ENCODE measurements at places on chromosomes 5 and 9.

- no peak for DNase-seq
Measured at GRCh38 chr9:94085062-94085639, 887 bp downstream of the PTPDC1 start.

- DNase-seq = no peak
Measured at GRCh38 chr5:26492906-26493459, 545.4 kb downstream of the CDH9 start.

GRCh38 chr9:84300271-84300670 is 40.3 kb downstream of the SLC28A3 start:
- no peak for DNase-seq

- DNase-seq = no peak
Measured at GRCh38 chr5:113574417-113574816, 60.9 kb downstream of the YTHDC2 start.

DNA sequence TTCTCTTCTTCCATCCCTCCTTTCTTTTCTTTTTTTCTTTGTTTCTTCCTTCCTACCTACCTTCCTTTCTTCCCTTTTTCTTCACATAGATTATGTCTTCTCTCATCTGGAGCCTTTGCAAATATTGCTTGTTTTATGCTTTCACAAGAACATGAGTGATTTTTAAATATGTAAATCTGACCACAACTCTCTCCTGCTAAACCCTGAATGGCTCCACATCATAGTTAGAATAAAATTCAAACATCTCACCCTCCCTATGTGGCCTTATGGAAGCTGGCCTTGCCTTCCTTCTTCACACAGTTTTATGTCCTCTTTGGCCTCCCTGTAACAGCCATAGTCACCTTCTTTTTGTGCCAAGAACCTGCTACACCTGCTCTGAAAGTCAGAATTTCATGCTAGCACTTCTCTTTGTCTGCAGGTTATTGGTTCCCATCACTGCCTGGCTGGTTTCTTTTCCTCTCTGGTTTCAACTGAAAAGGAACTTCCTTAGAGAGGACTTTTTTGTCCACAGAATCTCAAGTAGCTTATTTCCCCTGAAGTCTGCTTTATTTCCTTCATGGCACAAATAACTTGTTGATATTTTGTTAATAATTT is 114.3 kb upstream of the TNC start:
- DNase-seq = no peak

- no peak for DNase-seq
Measured at GRCh38 chr5:126538579-126538978, 56.4 kb downstream of the ALDH7A1 start.

- DNase-seq = no peak
Measured at GRCh38 chr9:134670042-134670525, 28.5 kb downstream of the COL5A1 start.

DNA sequence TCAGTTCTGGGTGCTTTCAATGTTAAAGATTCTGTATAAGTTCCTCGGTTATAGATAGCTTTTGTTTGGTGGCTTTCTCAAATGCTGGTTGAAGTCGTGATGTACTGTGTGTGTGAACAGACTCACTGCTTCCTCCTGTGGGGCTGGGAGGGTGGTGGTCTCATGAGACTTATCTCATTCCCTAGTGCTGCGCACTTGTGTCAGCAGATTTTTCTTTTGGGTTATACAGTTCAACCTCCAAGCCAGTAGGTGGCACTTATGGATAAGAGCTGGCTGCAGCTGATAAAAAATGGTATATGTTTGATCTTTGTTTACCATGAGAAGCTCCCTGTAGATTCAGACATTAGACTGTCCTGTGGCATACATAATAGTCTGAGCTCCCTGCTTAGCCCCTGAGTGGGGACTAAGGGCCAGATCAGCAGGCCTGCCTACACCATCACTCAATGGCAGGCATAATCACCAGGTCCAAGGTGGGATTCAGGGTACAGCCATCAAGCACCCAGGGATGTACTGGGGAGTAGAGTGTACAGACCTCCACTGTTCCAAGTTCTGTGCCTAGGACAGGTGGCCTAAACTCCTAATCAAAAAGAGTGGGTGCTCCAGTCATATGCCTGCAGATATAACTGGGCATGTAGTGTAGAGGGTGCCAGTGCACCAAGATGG is 174.2 kb downstream of the OXCT1 start:
- DNase-seq = no peak

DNA sequence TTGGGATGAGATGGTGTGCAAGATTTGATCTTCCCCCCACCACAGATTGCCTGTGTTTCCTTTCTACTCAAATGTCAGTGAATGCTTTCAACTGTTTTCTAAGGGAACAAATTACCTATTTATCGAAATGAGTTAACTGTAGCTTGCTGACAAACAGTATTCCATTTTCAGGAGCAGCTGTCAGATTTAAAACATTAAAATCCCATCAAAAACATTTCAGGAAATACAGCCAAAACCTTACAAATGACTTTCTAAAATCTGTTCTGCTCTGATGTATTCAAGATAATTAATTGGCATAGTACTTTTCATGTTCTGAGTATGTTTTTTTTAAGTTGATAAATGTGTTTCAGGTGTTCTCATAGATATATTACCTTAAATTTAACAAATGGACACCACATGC is 158.0 kb upstream of the DMRTA1 start:
- no peak for DNase-seq

DNA sequence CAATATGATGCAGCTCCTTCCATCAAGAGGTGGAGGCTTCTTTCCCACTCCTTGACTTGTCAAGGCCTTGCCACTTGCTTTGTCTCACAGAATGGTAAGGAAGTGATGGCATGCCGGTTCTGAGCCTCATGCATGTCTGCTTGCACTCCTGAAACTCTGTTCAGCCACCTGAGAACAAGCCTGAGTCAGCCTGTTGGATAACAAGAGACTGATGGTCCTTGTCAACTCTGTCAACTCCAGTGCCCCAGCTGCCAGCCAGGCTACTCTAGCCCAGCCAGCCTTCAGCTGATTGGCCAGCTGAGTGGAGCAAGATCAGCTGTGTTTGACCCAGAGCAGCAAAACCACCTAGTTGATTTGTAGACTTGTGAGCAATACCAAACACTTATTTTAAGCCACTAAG is 4.4 kb upstream of the TENT4A start:
- DNase-seq = no peak

GRCh38 chr5:28707706-28708105 is 1669.3 kb upstream of the CDH9 start:
- no peak for DNase-seq

DNA sequence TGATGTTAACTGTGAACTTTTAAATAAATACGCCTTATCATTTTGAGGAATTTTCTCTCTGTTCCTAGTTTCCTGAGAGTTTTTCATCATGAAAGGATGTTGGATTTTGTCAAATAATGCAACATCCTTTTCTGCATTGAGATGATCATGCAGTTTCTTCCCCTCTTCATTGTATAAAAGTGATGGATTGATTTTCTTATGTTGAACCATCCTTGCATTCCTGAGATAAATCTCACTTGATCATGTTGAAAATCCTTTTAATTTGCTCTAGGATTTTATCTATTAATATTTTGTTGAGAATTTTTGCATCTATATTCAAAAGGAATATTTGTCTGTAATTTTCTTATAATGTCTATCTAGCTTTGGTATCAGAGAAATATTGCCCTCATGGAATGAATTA is 13.3 kb downstream of the FOXE1 start:
- no peak for DNase-seq

DNA sequence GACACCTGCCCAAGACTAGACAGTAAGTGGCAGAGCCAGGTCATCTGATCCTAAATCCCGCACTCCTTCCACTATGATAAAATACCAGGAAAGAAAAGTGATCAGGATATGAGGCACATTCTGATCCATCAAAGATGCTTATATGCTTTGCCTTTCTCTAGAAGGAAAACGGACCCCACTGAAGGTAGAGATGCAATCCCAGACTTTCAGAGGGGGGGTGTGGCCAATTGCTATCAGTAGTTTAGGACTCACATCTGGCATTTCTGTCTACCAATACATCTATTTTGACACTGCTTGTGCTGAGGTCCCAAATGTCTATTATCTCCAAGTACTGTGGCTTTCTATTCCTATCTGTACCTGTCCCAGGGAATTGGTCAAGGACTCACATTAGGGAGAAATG is 1.7 kb downstream of the TRIM52 start:
- DNase-seq = no peak

- no peak for DNase-seq
Measured at GRCh38 chr5:172266071-172266675, 17.4 kb downstream of the UBTD2 start.

GRCh38 chr9:99411479-99412115 is 189.5 kb downstream of the SEC61B start:
- peak; percentile 18 for DNase-seq

DNA sequence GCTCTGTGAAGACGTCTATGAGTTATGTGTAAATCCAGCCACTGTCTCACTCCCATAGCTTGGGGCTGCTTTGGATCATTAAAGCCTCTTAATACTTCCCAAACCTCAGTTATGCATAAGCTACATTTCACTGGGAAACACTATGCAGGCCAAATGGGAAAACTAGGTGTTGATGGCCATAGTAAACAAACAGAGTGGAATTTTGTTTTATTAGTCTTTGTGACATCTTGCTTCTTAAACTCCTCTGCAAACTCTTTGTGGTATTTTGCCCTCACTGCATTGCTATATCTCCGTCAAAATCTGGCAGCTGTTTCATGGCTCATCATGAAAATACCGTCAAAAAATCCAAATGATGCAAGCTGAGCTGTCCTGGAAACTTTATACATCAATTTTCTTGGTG is 167.2 kb upstream of the HMHB1 start:
- DNase-seq = no peak

- peak; percentile 33 for DNase-seq
Measured at GRCh38 chr5:140112685-140113179, 1.2 kb upstream of the PURA start.

GRCh38 chr9:137691646-137692351 is 73.0 kb downstream of the EHMT1 start:
- no peak for DNase-seq

DNA sequence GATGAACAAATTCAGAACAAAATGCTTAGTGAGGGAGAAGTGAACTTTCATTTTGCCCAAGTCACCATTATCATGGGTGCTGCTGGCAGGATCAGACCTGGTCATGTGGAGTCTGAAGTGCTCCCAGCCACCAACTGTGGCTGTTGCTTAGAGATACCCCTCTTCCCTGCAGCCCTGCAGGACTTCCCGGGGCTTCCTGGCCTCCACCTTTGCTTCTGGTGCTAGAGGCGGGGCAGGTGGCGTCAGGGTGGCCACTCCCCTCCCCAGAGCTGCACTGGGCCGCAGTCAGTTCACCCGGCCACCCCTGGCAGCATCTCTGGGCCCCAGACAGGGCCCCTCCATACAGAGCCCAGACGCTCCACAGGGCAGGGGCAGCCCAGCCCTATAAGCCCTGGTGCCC is 30.0 kb upstream of the SLC12A7 start:
- DNase-seq = peak; percentile 20

- no peak for DNase-seq
Measured at GRCh38 chr5:143249851-143250250, 153.6 kb downstream of the NR3C1 start.

- DNase-seq = no peak
Measured at GRCh38 chr9:120900824-120901223, 23.8 kb upstream of the PHF19 start.

DNA sequence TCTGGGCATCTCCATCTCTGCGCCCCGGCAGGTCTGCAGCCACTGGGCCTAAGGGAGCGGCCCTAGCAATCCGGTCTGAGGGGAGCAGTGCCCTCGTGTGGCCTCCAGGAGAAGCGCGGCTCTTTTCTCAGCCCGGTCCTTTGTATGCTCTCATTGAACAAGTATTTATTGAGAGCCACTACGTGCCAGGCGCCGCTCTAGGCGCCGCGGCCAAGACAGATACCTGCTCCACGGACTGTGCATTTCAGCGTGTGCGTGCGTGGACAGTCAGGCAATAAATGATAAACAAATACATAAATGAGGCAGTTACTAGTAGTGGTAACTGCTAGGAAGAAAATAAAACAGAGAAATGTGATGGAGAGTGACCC is 2.3 kb upstream of the SLC4A9 start:
- peak; percentile 84 for DNase-seq

DNA sequence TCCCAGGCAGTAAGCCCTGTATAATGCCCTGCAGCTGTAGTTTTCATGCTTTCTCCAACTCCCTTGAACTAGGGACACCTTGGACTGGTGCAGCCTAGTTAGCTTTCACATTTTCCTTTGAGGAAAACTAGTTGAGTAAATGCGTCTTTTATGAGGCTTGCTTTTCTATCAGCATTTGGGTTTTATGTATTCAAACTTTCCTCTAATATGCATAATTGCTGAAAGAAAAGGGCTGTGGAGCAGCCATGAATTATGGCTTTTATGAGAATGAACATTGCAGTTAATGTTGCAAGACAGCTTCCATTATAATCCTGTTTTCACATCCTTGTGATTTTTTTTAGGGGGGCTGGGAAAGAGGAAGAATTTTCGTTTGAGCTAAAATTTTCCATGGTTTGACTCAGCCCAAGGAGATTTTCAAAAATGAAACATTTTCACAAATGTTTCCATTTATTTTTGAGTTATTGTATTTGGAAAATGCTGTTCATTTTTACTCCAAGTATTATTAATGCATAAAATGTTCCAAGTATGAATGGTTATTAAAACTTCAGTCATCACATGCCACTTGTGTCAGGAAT is 57.9 kb upstream of the PPP3R2 start:
- DNase-seq = no peak

GRCh38 chr9:133116346-133117231 is 4.5 kb downstream of the RALGDS start:
- DNase-seq = no peak

- DNase-seq = no peak
Measured at GRCh38 chr5:139611703-139612584, 36.2 kb upstream of the CXXC5 start.

GRCh38 chr5:179060116-179061008 is at the start of gene ZNF354C:
ZNF354C (plus strand) TSS chr5:179060373; CDS start chr5:179062069, 1,696 bp downstream.
- DNase-seq = peak; percentile 98

DNA sequence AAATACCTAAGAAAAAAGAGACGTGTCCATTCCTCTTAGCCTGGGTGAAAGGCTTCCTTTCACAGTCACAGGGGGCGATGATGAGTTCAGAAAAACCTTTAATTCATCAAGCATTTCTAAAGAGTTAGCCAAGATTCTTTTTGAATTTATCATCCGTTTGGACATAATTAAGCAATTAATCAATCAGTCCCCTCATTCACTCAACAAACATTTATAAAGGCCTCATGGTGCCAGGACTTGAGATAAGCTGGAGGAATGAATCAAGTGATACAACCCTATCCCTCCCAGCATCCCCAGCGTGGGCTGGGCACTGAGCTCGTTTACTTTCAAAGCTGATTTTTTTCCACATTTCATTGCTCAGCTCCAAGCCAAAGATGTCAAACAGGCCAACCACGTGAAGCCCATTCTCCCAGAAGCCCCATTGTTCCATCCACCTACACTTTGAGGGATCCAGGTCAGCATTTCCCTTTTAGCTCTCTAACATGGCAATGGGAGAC is 140.5 kb downstream of the SLIT3 start:
- DNase-seq = no peak

DNA sequence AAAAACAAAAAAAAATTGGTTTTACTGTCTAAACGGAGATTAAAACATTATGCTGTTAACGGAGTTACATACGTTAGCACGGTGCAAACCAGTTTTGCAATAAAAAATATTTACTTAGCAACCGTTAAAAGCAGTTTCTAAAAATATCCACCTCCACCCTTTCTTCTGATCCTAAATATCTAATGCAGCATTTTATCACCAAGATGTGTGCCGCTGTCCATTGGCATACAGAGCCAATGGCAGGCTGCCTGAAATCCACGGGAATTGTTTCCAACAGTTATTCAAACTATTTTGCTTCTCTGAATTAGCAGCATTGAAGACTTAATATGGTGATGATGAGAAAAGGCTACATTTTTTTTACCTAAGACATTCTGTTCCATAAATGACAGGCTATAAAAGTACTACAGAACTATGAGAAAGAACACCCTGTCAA is 61.6 kb downstream of the CSNK1A1 start:
- DNase-seq = no peak

- peak; percentile 89 for DNase-seq
Measured at GRCh38 chr5:124735169-124735858, 11.1 kb downstream of the ZNF608 start.

Data from glutamatergic neuron (in vitro differentiated cells).